Activated CD4-positive, alpha-beta T cell treated with anti-CD3 and anti-CD28 coated beads, Interleukin-2, amount 50 U/mL, for 16 hours (primary cell): ENCODE measurements at places on chromosomes 12 and 14.

- DNase-seq = no peak
Observed at GRCh38 chr12:128938886-128939285, 85.6 kb downstream of the GLT1D1 start.

- peak; percentile 78 for DNase-seq
Observed at GRCh38 chr12:48890657-48891418, 25.2 kb upstream of the RND1 start.

DNA sequence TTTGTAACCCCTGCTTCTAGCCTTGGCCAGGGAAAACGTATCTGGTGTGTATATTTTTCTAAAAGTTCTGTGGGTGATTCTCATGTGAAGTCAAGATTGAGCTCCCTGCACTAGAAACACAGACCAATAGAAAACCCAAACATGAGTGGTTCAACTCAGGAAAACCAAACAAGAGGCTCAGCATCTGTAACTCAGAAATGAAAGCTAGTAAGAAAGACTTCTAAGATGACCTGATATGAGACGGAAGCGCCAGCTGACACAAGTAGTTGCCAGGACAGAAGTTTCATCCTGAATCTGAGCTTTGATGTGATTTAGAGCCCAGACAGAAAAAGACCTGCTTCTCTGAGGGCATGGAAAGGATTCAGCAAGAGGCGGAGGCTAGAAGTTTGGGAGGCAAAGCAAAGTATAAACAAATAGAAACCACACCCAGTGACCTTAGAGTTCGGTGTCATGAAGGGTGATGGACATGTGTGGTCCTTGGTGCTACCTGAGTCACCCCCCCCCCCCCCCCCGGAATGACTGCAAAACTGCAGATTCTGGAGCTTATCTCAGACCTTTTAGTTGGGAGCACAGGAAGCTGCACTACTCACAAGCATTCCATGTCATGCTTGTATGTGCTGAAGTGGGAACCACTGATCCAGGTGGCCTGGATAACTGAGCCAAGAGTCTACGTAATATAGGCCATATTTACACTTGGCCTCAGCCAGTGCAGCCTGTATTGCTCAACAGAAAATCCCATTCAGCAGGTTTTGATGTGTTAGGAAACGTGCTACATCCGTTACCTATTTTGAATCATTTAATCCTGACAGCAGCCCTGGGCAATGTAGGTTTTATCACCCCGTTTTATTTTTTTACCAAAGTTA is 191.3 kb downstream of the ANO6 start:
- no peak for DNase-seq

GRCh38 chr12:26760657-26761293 is 72.2 kb downstream of the ITPR2 start:
- DNase-seq = no peak

GRCh38 chr14:56180754-56181542 is 62.7 kb downstream of the PELI2 start:
- no peak for DNase-seq

DNA sequence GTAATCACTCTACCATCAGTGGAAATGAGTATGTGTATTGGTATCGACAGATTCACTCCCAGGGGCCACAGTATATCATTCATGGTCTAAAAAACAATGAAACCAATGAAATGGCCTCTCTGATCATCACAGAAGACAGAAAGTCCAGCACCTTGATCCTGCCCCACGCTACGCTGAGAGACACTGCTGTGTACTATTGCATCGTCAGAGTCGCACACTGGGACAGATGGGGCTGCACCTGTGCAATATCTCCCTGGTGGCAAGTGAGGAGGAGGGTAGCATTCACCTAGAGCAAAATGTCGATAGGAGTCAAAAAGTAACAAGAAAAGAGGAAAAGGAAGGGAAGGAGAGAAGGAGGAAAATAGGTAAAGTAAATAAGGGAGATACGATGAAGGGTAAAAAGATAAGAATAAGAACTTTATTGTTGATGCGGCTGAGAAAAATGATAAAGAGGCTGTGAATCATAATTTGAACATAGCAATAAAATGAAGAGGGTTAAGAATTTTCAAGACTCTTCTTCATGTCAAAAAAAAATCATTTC is 450.5 kb upstream of the OR4E1 start:
- DNase-seq = no peak

DNA sequence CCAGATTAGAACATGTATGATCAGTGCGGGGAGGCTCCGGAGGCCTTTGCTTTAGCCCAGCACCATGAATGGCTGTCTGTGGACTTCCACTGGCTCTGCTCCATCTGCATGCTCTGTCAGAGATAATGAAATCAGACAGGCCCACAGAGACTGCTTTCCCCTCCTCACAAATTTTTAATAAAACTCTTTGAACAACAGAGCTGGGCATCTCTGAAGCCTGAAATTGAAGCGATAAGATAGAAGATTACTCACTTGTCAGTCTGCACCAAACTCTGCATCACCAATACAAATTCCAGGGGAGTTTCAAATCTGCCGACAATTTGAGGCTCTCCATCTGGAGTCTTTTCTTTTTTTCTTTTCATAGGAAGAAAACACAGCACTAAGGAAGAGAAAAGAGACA is 110.0 kb downstream of the DYRK2 start:
- DNase-seq = no peak

DNA sequence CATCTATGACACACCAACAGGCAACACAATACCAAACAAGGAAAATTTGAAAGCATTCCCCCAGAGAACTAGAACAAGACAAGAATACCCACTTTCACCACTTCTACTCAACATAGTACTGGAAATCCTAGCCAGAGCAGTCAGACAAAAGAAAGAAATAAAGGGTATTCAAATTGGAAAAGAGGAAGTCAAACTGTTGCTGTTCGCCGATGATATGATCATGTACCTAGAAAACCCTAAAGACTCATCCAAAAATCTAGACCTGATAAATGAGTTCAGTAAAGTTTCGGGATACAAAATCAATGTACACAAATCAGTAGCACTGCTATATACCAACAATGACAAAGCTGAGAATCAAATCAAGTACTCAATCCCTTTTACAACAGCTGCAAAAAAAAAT is 8.1 kb upstream of the ATL1 start:
- no peak for DNase-seq

- DNase-seq = no peak
Observed at GRCh38 chr12:128920468-128920867, 67.2 kb downstream of the GLT1D1 start.

DNA sequence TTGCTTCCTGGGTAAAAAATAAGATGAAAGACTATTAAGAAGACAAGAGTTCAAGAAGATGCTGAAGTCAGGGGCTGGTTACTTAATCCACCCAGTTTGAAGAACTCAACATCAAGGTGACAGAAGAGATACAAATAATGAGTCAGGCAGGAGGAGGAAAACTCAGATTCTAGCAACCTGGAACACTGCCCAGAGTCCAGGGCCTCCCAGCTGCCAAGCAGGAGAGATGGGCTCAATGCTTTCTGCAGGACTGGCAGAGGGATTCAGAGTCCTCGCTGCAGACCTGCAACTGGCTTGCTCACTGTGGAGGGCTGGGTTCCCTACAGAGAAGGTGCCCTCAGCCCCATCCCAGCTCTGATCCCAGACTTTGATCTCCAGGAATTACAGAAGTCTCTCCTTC is 28.6 kb upstream of the CEBPE start:
- no peak for DNase-seq

- DNase-seq = no peak
Observed at GRCh38 chr14:30985796-30986195, 39.7 kb upstream of the AP4S1 start.

GRCh38 chr12:13539051-13539450 is 342.5 kb downstream of the EMP1 start:
- DNase-seq = no peak

DNA sequence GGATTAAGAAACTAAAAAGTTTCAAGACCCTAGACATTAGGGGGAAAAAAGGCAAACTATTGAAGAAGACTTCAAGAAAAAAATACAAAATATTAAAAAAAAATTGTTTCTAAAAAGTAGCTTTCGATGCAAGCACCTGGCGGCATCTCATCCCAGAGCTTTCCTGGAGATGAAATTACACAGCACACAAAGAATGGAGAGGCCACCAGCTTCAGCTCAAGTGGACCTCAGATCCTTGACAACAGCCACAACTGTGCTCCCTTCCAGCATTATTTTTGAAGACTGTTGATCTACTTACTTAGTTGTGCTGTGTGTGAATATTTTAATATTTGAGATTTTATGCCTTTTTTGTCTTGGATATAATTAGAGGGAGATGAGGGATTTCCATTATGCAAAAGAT is 479.0 kb downstream of the GLT1D1 start:
- DNase-seq = no peak

DNA sequence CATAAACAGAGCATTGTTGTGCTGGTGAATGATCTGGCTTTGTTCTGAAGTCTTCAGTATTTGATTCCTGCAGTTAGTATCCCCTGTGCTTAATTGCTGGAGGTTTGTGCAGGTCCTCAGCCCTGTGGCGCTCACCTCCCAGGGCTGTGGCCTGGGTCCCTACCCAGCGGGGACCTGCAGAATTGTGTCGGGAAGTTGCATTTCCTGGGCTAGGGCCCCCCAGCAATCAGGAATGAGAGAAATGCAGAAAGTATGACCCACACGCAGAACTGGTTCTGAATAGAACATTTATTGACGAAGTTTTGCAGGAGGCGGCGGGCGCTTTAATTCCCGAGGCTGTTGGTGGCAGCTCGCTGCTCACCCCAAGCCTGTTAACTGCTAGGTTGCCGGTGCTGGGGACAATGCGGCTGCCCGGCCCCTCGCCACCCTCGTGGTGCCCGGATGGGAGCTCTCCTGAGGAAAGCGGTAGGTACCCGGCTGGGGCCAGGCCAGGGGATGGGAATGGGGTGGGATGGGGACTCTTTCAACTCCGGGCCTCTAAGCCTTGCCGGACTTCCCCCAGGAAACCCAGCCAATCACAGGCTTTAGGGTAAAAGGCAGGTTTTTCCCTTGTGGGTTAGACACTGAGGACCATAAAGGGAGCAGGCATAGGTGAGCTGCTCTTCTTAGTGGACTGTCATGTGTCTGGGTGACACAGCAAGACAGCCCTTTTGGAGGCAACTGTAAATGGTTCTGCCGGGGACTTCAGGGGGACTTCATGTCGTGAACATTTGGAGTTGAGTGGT is 11.6 kb downstream of the PLEKHG3 start:
- DNase-seq = no peak

DNA sequence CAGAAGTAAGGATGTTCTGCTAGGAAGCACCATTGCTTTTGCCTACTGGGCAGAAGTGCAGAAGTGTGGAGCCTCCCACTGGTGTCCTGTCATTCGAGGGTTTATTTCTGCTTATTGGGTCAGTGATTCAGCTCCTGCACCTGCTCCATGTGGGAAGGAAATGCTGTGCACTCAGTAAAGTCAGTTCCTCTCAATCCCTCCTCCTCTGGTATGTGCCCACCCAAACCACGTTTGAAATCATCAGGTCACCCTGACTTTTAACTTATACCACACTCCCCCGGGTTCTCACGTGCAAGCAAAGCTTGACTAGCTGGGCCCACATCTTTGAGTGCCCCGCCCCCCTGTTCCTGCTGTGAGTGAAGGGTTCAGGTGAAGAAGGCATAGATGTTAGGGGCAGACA is 223.7 kb downstream of the CHST11 start:
- peak; percentile 27 for DNase-seq

DNA sequence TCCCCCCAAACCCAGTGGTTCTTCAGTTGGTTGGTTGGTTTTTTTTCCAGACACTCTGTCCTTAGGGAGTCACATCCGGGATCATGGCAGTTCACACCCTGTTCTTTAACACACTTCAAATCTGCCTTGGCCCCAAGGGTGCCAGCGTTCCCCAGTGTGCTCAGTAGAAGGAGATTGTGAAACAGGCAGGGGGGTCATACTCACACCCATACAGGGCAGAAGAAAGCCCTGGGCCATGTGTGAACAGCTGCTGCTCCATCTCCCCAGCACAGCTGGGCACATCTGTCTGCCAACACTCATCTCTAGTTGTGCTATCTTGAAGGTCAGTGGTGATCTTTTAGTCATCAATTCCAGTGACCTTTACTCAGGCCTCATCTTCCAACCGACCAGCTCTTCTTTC is 64.4 kb upstream of the FUT8 start:
- no peak for DNase-seq
